Endothelial cell of umbilical vein (primary cell): ENCODE measurements at places on chromosomes 2 and 18. TPM values are rescaled to one million over a fixed set of nuclear protein-coding genes. Genes with fewer than 3 reads are reported as not detected.

IL18R1 gene
- total RNA-seq: 3.6 and 4.0 TPM in 2 replicates

NEB gene
- total RNA-seq: 1.8 and 3.6 TPM in 2 replicates

RAB6D gene
- total RNA-seq: not detected in 2 replicates

EVA1A gene
- 59.7 and 66.5 TPM in 2 replicates for total RNA-seq

CNTNAP5 gene
- not detected in 2 replicates for total RNA-seq

ANO7 gene
- 2.5 and 2.8 TPM in 2 replicates for total RNA-seq

TLX2 gene
- total RNA-seq: not detected in 2 replicates

PROM2 gene
- 0.44 and 0.60 TPM in 2 replicates for total RNA-seq

EFR3B gene
- 0.58 and 0.77 TPM in 2 replicates for total RNA-seq

FEV gene
- total RNA-seq: not detected in 2 replicates

LIMS4 gene
- total RNA-seq: 14.4 and 35.7 TPM in 2 replicates

UGT1A3 gene
- total RNA-seq: not detected in 2 replicates

ATOH8 gene
- 12.7 and 12.8 TPM in 2 replicates for total RNA-seq

UGT1A10 gene
- not detected in 2 replicates for total RNA-seq

TMEM17 gene
- 0.91 and 1.2 TPM in 2 replicates for total RNA-seq

METAP1D gene
- total RNA-seq: 8.1 TPM in 2 replicates

ITPRIPL1 gene
- 4.6 and 5.8 TPM in 2 replicates for total RNA-seq

RNU2-63P gene
- total RNA-seq: 8.5 TPM in 1 of 2 replicates, not detected in the other

DOCK10 gene
- total RNA-seq: 19.4 and 23.0 TPM in 2 replicates

MBD1 gene
- total RNA-seq: 77.5 and 78.6 TPM in 2 replicates

CFAP65 gene
- total RNA-seq: not detected in 2 replicates

DSG4 gene
- total RNA-seq: not detected in 2 replicates

REG3A gene
- total RNA-seq: not detected in 2 replicates

LAMA3 gene
- total RNA-seq: 7.1 and 12.3 TPM in 2 replicates

MLPH gene
- not detected in 2 replicates for total RNA-seq

ATP8B1 gene
- 86.5 and 100 TPM in 2 replicates for total RNA-seq

C1GALT1C1L gene
- total RNA-seq: 0.40 and 0.74 TPM in 2 replicates

GORASP2 gene
- total RNA-seq: 93.7 and 104 TPM in 2 replicates

HDAC4 gene
- total RNA-seq: 22.5 and 33.0 TPM in 2 replicates

POTEC gene
- not detected in 2 replicates for total RNA-seq

SLC23A3 gene
- 5.2 and 7.1 TPM in 2 replicates for total RNA-seq

LYPD6B gene
- not detected in 2 replicates for total RNA-seq

IL36G gene
- total RNA-seq: not detected in 2 replicates

PSTPIP2 gene
- 1.6 and 3.4 TPM in 2 replicates for total RNA-seq

NEU2 gene
- not detected in 2 replicates for total RNA-seq

ARHGAP15 gene
- total RNA-seq: not detected in 2 replicates

BUB1 gene
- 54.1 and 66.4 TPM in 2 replicates for total RNA-seq

OSR1 gene
- total RNA-seq: not detected in 2 replicates

WIPF1 gene
- total RNA-seq: 42.0 and 44.2 TPM in 2 replicates

FN1 gene
- total RNA-seq: 3,221 and 3,760 TPM in 2 replicates

ICA1L gene
- 3.7 and 4.1 TPM in 2 replicates for total RNA-seq

CD207 gene
- total RNA-seq: not detected in 2 replicates

HTR2B gene
- 0.55 and 0.93 TPM in 2 replicates for total RNA-seq

IKZF2 gene
- 0.46 and 0.72 TPM in 2 replicates for total RNA-seq

ARHGEF33 gene
- total RNA-seq: 0.12 and 0.18 TPM in 2 replicates

GALR1 gene
- total RNA-seq: not detected in 2 replicates

CNDP1 gene
- total RNA-seq: not detected in 2 replicates

PNPT1 gene
- 32.4 and 34.2 TPM in 2 replicates for total RNA-seq

DBI gene
- 214 and 245 TPM in 2 replicates for total RNA-seq

HAUS1 gene
- total RNA-seq: 57.1 and 60.6 TPM in 2 replicates

CRYGC gene
- total RNA-seq: not detected in 2 replicates

LOXHD1 gene
- total RNA-seq: not detected in 2 replicates

EML4 gene
- total RNA-seq: 30.8 and 32.0 TPM in 2 replicates

SH3RF3 gene
- total RNA-seq: 9.4 and 14.7 TPM in 2 replicates
